A549 (cell line): ENCODE measurements at places on chromosomes 11 and 22.

- DNase-seq: no peak
These were observed 300.4 kb downstream of the TTC28 start for GRCh38 chr22:28379075-28379779.

DNA sequence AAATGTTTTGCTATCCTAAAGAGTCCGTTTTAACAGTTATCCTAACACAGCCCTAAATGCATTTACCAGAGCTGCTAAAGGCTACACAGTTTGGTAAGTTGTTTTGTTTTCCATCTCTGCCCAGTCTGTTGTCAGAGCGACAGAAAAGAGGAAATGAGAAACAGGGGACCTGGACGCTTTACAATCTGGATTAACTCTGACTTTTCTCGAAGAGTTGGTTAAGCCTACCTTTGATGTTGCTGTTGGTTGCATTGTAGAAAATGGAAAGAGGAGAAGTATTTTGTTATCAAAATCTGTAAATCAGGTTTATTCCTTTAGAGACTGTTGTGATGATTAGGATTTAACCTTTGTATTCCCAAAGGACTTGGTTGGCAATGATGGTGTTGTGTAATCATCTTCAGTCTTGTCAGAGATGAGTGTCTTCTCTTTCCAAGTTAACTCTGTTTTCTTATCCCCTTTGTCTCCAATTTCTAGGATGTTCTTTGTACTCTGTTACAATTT, 481 bp downstream of the ANGPTL5 start:
- DNase-seq: peak; percentile 22

- no peak for DNase-seq
These were observed 48.0 kb upstream of the CARS1 start for GRCh38 chr11:3104961-3105790.

GRCh38 chr11:128809128-128809527, 58.0 kb downstream of the KCNJ1 start:
- DNase-seq: no peak

- DNase-seq: no peak
These were observed 39.1 kb upstream of the GRK3 start for GRCh38 chr22:25525376-25525775.

GRCh38 chr11:68202165-68202564, 10.9 kb downstream of the KMT5B start:
- no peak for DNase-seq

- DNase-seq: no peak
These were observed 951.3 kb upstream of the CHORDC1 start for GRCh38 chr11:91174193-91174592.

- DNase-seq: no peak
These were observed 37.4 kb downstream of the DUSP8 start for GRCh38 chr11:1534682-1535081.

DNA sequence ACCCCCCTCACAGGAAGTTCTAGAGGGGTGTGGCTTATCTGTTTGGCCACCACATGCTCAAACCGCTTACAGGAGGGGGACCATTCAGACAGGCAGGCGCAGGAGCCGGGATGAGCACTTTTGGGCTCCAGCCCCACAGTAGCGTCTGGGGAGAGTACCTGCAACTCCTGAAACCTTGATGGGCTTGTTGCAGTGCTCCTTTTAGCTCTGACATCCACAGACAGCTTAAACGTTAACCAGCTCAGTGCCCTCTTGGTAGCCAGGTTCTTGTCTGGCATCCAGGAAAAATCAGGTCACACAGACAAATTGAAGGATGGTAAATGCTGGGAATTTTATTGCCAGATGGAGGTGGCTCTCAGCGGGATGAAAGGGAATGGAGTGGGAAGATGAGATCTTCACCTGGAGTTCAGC, 326.3 kb downstream of the ETS1 start:
- no peak for DNase-seq

DNA sequence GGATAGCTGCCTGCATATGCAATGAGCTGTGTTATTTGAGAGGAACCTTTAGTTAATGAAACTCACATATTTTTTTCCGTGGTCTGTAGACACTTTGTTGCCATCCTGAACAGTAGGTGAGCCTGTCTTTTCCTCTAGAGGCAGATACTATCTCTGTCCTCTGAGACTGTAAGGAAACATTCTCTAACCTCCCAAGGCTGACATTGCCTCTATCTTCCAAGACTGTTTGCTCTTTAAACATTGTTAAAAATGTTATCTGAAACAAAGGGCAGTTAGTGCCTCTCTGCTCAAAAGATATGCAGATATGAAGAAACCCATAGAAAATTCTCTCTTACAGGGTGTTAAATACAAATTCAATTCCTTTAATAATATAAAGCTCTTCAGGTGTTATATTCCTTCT, 963.8 kb upstream of the CNTN5 start:
- DNase-seq: no peak

- DNase-seq: no peak
These were observed 330.7 kb upstream of the NCAM1 start for GRCh38 chr11:112630496-112630895.

DNA sequence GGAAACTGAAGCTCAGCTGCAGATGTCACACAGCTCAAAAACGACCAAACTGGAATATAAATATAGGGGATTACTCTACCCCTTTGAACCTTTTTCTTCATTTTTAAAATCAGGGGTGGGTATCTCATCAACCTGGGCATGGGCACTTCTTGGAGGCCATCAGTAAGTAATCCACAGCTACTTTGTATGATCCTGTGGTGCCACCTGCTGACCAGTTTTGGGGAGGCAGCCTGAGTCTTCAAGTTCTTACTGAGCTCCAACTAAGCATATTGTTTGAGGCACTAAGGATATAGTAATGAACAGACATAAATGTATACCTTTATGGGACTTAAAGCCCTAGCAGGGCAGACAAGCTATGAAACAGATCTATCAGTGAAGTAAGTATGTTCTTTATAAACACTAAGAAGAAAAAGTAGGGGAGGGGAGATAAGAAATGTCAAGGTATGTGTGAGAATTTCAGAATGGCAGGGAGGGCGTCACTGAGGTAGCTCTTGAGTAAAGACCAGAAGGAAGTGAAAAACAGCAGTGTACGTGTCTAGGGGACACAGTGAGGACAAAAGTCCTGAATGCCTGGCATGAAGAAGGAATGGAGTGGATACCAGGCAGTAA, 18.4 kb downstream of the TUB start:
- peak; percentile 80 for DNase-seq

DNA sequence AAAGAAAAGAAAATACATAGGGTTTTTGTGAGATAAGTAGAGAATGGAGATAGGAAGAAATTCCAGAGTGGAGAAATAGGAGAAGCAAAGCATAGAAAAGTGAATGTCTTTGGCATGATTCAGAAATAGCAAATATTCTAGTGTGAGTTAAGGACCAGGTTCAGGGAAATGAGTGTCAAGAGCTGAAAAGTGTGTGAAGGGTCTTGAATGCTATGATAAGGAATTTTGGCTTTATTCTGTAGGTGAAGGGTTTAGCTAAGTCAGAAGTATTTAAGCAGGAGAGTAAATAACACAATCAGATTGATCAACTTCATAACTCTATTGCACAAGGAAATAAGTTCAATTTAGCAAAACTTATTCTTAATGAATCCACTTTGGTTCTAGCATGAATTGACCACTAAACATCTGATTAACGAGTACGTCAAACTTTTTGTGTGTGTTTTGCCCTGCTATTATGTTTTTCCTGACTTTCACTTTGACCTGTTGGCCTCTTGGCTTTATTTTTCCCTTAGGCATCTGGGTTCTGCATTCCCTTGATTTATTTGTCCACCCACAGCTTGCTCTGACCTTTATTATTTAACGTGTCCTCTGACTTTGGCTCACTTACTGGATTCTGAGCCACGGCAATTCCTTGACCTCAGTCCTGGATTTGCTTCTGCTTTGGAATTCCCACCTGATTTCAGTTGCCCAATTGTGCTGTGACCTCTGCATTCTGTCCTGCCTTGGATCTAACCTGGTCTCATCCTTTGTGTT, 11.9 kb upstream of the TMEM218 start:
- no peak for DNase-seq

DNA sequence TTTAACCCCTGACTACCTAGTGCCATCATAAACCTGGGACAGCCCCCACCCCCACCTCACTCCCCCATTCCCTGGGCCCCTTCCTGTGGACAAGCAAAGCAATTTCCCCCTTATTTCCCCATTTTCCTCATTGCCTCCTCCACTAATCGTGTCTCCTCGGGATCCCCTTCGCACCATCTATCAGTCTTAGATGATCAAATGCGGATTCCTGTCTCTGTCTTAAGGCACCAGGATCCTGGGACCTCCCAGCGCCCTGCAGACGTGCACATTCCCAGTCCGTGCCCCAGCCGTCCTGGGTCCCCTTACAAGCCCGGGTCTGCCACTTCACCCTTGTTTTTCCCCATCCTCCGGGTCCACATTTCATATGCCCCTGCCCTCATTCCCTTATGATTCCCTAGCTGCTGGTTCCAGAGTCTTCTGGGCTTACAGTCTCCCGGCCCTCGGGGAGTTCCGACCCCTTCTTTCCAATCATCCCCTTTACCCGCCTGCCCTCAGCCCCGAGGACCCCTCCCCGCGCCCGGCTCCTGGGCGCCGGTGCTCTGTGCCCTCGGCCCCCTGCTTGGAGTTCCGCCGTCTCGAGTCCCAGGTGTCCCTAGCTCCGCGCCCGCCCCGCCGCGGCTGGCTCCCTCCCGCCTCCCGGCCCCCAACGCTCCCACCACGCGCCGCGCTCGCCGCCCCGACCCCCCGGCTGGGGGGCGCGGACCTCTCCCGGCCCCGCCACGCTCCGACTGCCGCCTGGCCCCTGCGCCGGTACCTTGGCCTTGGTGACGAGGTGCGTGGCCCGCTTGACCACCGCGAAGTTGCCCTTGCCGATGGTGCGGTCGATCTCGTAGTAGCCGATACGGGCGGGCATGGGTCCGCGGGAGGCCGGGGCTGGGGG, 599 bp downstream of the SIK3 start:
- peak; percentile 27 for DNase-seq

- DNase-seq: no peak
These were observed at the start of gene APOL3 for GRCh38 chr22:36160499-36160942. TSS of gene APOL3 (minus strand) at chr22:36160755. CDS start at chr22:36149055, 11,700 bp downstream.

DNA sequence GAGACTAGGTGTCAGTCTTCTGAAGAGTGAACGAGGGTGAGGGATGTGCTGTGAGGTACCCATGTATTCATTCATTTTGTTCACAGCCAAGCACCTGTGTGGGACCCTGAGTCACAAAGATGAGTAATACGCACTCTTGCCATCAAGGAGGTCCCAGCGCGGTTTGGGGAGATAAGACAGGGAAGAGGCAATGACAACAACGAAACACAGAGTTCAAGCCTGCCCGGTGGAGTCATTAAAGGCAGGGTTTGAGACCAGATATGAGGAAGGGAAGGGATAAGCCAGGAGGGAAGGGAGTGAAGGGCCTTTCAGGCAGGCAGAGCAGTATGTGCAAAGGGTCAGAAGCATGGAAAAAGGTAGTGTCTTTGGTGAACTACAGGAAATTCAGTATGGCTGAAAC, 4.6 kb downstream of the DCHS1 start:
- DNase-seq: no peak

DNA sequence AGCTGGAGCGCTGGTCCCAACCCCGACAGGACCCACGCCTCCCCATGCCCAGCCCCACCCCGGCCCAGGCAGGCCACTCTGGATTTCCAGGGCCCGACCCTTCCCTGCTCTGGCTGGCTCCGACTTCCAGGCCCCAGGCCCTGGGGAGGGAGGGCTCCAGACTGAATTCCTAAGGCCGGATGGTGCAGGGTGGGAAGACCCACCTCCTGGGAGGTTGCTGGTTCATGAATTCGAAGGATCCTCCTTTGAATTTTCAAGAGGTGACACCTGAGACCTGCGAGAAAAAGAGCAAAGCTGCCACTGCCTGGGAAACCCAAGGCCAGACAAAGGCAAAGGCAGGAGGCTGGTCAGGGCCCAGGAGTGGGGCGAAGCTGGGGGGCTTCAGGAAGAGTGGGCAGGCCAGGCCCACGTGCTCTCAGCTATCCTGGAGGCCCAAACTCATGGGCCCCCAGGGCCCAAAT, 47.0 kb upstream of the LINC01488 start:
- DNase-seq: no peak

DNA sequence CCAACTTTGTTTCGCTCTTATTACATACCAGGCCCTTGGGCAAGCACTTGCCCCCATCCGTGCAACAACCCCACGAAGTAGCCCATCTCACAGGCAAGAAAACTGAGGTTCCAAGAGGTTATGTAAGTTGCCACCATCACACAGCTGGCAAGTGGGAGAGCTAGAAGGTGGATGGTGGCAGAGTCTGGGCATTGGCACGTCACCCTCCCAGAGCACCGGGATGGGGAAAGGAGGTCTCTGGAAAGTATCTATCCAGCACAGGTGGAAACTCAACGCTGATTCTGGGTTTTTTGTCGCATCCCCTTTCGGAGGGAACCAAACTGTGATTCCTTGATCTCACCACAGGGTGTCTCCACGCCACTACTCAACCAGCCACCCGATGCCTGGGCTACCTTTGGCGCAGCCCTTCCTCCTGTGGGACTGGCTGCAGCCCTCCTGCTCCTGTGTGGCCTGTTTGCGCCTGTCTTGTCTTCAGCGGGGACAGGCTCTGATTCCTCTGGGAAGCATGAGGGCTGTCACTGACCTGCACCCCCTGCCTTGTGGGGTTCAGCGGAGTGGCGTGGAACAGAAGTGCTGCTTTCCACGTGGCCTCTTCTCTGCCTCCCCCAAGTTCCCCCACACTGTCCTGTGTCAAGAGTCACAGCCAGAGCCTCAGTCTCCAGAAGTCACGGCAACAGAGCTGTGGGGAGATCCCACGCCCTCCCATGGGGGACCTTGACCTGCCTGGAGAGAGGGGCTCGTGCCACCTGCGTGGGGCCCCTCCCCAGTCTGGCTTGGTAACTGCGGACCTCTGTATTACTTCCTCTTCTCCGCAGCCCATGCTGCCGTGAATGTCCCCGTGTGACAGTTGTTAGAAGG, 34.4 kb upstream of the TRIM29 start:
- peak; percentile 50 for DNase-seq

GRCh38 chr11:75421035-75421602, 11.9 kb downstream of the KLHL35 start:
- DNase-seq: no peak

- DNase-seq: no peak
These were observed 478.1 kb upstream of the CHORDC1 start for GRCh38 chr11:90700789-90701439.

DNA sequence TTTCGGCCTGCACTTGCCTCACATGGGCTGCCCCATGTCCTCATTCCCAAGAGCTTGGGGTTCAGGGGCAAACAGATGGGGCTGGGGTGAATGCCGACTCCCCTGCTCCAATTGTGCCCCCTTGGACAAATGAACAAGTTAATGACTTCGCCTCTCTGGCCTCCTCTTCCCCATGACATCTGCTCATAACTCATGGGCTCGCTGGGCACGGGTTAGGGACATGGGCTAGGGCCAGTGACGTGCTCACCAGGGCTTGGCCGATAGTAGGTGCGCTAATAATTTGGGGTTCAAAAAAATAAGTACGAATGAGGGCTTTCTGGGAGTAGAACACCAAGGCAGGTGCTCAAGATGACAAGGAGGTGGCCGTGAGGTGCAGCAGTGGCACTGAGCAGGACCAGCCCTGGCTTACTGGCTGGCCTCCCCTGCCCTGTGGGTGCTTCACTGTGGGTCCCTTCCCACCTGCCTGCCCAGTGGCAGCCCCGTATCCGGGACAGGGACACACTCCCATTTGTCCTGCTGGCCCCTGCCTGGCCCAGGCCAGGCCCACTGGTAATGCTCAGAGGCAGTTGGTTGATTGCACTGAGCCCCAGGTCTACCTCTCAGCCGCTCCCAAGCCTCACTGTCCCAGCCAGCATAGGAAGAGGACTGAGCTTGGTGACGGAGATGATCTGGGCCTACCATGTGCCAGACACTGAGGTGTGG, 12.3 kb downstream of the CBX6 start:
- DNase-seq: no peak
